ENCODE measurements at places on chromosomes 13 and 19.

GRCh38 chr13:41609828-41610227 is 152.5 kb downstream of the RGCC start:
- DNase-seq: no peak

- peak; percentile 63 for DNase-seq
Observed at GRCh38 chr19:17830567-17831418, 9.5 kb upstream of the INSL3 start.

GRCh38 chr13:23618341-23618740 is 48.1 kb downstream of the TNFRSF19 start:
- no peak for DNase-seq

DNA sequence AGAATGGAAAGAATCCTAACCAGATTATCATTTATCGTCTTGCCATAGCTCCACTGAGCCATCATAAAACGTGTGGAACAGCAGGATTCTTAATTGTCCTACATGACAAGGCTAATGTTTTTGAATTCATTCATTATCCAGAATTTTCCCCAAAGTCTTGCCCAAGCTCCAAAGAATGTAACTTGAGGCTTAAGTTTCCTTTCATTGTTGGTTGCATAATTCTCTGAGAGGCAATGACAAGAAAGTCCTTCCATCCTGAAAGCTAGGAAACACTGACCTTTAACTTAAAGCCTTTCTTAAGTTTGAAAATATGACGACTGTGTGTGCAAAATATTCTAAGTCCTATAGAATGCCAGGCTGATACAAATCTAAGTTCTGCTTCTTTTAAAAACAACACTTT is 546.1 kb downstream of the SUCLA2 start:
- DNase-seq: no peak

DNA sequence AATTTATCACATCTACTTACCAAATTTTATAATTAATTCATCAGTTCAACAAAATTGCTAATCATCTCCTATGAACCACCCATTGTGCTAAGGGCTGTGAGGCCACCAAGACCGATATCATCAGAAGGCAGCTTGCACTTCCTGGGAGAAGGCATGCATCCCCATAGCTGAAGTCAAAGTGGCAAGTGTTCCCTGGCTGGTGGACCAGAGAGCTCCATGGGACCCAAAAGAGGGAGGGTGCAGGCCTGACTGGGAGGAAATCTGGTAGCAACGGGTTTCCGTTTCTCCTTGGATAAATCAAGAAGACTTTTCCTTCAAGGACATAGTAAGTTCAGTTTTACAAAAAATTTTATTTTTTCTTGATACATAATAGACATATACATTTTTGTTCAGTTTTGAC is 325.2 kb downstream of the FGF9 start:
- no peak for DNase-seq

DNA sequence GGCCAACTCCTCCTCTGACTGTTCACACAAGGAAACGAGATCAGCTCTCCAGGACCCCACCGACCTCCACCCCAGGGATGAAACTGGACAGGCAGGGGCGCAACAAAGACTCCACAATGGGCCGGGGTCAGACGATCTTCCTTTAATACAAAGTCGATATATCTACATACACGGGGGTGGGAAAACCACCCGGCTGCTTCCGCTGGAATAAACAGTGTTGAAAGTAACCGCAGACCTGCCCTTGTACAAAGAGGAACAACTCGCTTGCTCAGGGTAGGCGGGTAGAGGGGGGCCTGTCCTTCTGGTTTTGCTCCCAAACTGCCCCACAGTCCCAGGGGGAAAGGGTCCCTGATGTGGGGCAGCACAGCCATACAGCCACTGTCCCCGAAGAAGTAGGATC is 135.2 kb downstream of the PTPRS start:
- no peak for DNase-seq

DNA sequence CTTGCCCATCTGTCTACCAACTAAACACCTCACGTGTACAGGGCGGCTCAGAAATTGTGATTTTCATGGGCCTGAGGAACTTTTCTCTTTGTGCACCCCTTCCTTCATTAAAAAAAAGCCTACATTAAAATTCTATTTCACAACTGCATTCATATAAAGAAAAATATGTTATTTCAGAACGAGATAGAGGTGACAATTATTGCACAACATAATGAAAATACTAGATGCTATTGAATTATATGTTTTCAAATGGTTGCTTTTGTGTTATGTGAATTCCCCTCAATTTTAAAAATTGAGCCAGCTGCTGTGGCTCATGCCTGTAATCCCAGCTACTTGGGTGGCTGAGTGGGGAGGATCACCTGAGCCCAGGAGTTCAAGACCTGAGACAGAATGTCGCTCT is 5.2 kb downstream of the SLC1A6 start:
- no peak for DNase-seq

- no peak for DNase-seq
Observed at GRCh38 chr19:46813839-46814358, 25.5 kb upstream of the SLC1A5 start.

DNA sequence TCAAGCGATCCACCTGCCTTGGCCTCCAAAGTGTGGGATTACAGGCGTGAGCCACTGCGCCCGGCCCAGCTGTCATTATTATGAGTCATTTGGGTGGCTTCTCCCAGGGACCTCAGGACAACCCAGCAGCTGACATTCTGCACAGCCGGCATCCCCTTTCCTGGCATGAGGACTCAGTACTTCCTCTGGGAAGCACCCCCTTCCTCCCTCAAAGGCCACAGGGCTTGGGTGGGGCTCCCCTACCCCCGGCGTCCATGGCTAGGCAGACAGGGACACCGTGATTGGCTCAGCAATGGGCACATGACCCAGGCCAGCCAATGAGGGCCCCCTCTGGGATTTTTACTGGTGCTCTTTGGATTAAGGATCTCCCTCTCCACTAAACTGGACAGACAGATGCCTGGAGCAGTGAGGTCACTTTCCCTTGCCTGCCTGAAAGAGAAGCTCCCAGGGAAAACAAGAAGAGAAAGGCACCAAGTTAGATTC is 6.0 kb downstream of the KANK2 start:
- DNase-seq: peak; percentile 75

DNA sequence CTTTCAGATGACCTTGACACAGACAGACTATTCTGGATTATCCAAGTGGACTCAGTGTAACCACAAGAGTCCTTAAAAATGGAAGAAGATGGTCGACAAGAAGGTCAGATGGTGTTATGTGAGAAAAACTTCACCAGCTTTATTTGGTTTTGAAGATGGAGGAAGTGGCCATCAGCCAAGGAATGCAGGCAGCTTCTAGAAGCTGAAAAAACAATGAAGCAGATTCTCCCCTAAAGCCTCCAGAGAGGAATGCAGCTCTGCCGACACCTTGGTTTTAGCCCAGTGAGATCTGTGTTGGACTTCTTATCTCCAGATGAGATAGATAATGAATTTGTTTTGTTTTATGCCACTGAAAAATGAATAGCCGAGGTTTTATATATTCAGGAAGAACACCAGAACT is 501.5 kb downstream of the DCT start:
- no peak for DNase-seq

DNA sequence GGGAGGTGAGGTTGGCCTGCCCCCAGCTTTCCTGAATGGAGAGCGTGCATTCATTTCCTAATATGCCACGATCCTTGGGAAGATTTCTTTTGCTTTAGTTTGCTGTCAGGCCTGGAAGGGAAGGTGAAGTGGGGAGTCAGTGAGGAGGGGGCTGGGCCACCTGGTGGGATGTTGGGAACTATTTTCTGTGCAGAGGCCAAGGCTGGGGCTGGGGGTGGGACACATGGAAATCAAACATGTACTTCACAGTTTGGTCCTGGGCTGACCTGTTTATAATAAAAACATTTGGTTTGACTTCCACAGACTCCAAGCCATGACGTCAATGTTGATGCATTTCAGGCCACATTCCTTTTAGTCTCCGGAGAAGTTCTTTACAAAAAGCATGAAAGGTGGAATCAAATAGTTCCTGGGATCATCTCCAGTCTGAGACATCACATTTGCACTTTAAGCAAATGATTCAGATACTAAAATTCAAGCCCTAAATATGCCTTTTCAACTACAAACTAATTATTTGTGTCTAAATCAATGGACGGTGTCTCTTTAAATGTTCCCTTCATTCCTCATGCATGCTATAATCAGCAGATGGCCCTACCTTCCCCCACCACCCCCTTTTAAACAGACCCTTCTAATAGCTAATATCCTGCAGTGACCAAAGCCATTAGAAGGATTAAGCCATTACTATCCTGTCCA is 41.5 kb upstream of the MEDAG start:
- no peak for DNase-seq

DNA sequence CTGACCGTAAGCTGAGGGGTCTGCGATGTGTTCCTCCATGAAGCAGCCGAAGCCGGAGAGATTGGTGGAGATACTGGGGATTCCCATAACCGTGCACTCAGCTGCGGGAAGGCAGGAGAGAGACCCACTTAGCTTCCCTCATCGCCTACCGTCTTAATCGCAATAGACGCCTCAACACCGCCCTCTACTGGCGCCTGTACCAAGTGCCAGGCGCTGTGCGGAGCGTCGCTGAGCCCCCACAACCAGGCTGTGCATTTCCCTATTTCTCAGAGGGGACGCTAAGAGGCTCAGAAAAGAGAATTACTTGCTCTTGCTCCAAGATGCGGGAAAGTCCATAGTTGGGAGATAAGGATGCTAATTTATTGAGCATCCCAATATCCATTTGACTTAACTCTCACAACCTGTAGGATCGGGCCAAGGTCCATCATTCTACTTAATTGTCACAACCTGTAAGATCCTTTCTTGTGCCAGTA is 5.8 kb downstream of the FTL start:
- DNase-seq: peak; percentile 90

DNA sequence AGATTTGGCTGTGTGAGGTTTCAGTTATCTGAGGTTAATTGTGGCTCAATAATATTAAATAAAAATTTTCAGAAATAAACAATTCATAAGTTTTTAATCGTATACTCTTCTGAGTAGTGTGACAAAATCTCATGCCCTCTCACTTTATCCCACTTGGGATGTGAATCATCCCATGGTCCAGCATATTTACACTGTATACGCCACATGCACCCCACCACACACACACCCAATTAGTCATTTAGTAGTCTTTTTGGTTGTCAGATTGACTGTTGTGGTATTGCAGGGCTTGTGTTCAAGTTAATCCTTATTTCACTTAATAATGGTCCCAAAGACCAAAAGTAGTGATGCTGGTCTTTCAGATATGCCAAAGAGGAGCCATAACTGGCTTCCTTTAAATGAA is 66.4 kb upstream of the PCDH9 start:
- no peak for DNase-seq

DNA sequence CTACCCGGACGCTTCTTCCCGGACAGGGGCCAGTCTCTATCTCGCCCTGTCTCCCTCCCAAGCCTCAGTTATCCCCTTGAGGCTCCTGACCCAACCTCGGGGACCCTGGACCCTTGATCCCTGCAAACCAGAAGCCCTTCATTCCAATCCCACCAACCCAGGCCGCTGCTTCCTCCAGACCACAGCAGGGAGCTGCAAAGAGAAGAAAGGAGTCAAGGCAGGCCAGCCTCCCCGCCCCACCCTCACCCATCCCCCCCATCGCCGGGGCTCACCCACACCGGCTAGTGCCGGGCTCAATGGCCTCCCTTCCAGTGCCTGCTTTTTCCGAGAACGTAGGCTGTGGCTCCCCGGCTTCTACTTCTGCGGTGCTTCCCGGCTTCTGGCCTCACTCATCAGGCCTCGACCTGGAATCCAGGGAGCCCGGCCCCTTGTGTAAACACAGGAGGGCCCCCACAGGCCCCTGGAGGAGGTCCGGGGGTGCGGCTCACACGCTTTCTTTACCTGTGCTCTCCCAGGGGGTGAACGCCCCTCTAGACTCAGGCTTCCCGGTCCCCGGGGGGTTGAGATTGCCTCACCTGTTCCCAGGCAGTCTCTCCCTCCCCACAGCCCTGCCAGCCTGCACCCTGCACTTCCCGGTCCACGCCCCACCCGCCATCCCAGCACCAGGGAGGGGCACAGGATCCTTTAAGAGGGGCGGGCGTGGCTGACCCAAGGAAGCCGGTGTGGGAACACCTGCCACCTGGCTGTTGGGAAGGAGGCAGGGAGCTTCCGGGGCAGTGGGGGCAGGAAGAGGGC is at the start of gene FAM83E:
TSS of gene FAM83E (minus strand) at position 641 of the 795 bp plus-strand sequence. CDS start 1,704 bp downstream, outside the sequence.
- no peak for DNase-seq

GRCh38 chr13:40220299-40220935 is 446.0 kb downstream of the FOXO1 start:
- DNase-seq: no peak

- no peak for DNase-seq
Observed at GRCh38 chr13:112803422-112803821, 113.6 kb downstream of the ATP11A start.

- no peak for DNase-seq
Observed at GRCh38 chr19:50309396-50310125, 19.6 kb downstream of the KCNC3 start.

GRCh38 chr19:46955813-46956371 is 63.7 kb upstream of the NPAS1 start:
- no peak for DNase-seq

DNA sequence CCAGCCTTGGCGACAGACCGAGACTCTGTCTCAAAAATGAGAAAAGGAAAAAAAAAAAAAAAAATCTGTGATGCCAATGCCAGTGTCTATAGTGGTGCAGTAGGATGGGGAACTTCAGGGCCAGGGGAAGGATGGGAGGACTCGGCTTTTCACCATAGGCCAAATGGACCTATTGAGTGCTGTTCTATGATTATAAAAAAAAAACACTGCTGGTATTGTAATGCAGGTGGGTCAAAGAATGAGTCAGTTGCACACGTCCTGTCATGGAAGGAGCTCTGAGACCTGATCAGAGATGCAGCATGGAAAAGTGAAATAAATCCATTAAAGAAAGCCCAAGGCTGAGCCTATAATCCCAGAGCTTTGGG is 7.0 kb downstream of the DNAJB1 start:
- no peak for DNase-seq

GRCh38 chr13:89746554-89746953 is 1600.9 kb upstream of the MIR17HG start:
- no peak for DNase-seq

DNA sequence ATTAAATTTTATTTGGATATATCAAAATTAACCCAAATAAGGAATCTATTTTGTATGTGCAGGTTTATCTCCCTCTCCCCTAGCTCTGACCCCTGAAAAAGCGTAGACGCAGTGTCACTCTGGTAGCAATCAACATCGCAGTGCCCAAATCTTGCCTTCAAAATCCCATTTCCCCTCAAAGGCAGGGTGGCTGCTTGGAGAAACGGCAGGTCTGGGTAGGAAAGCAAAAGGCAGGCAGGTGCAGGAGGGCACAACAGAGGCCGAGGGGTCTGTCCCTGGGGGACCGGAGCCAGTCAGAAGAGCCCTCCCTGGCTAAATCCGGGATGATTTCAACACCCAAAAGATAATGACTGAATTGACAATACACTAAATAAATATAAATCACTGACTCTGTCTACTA is 41.9 kb downstream of the NAXD start:
- DNase-seq: no peak

Measured in OCI-LY7 (cell line).